Fibroblast of skin of abdomen (primary cell): ENCODE measurements at places on chromosomes 12 and 14.

GRCh38 chr14:49497725-49498348 lies 88.3 kb downstream of the RPS29 start:
- peak; percentile 53 for DNase-seq

DNA sequence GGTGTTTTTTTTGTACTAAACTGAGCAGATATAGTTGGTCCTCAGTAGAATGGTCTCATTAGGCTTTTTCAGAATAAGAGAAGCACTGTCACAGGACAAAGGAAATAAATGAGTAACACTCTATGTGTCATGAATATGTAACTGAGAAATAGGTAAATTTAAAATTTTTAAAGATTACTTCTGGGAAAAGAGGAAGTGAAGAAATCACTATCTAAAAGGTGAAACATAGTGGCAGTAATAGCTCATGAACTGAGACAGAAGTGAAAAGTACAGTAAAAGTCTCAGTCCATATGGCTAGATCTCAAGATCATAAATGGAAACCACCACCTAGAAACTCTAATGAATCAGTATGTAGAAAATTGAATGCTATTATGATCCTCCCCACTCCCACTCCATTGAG lies 89.3 kb upstream of the TTC7B start:
- DNase-seq = no peak

GRCh38 chr12:117404940-117405339 lies 43.5 kb upstream of the NOS1 start:
- DNase-seq = no peak

DNA sequence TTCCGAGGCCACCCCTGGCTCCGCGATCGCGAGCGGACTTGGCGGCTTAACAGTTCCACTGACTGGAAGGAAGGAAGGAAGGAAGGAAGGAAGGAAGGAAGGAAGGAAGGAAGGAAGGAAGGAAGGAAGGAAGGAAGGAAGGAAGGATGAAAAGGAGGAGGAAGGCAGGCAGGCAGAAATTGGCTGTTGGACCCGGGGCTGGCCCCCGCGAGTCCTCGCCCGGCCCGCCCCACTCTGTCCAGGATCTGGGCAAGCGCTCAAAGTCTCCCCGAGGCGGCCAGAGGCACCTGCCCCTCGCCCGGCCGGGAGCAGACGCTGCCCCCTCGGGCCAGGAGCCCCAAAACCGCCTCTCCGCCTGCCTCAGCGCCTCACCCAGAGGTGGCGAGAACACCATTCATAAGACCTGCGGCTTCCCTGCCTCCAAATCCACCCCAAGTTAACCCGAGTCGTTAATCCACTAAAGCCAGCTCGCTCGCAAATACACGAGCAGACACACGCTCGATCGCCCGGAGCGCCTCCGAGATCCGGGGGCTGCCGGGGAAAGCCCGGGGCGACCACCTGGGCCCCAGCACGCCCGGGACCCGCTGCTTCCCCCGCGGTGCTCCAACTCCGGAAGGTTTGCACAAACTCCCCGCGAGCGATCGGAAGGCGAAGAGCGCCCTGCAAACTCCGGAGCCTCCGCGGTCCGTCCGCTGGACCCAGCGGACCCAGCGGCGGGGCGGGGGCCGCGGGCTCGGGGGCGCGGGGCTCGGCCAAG lies 844 bp downstream of the DPF3 start:
- no peak for DNase-seq

DNA sequence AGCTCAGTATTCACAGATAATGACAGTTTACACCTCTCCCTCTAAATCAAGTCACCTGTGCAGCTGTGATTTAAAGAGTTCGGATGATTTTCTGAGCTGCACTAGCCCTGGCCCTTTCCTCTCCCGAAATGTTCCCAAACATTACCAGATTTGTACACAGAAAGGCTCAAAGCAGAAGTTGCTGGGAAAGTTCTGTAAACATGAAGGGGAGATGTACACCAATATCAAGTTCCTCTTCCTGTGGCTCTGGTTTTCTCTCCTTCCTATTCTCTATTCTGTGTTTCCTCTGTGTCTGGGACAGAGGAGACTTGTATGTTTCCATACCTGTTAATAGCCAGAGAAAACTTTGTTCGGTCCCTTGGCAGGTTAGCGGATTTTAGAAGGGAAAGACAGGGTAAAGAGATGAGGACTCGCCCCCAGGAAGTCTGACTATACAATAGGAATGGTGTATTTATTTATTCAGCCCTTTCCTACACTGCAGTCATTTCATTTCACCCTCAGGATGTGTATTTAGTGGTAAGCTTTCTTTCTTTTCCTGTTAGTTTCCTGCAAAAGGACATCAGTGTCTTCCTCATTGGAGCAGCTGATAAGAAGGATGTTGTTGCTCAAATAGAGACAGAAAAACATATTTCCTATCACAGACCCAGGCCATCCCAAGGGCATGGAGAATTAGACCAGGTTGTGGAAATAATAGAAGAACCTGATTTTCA lies 7.6 kb upstream of the NUMB start:
- no peak for DNase-seq

- peak; percentile 75 for DNase-seq
Observed at GRCh38 chr12:124506145-124506831, 61.1 kb downstream of the NCOR2 start.
